ENCODE measurements at places on chromosomes 6 and 20.

- no peak for DNase-seq
These were observed 71.4 kb upstream of the MAFB start for GRCh38 chr20:40760399-40760798.

DNA sequence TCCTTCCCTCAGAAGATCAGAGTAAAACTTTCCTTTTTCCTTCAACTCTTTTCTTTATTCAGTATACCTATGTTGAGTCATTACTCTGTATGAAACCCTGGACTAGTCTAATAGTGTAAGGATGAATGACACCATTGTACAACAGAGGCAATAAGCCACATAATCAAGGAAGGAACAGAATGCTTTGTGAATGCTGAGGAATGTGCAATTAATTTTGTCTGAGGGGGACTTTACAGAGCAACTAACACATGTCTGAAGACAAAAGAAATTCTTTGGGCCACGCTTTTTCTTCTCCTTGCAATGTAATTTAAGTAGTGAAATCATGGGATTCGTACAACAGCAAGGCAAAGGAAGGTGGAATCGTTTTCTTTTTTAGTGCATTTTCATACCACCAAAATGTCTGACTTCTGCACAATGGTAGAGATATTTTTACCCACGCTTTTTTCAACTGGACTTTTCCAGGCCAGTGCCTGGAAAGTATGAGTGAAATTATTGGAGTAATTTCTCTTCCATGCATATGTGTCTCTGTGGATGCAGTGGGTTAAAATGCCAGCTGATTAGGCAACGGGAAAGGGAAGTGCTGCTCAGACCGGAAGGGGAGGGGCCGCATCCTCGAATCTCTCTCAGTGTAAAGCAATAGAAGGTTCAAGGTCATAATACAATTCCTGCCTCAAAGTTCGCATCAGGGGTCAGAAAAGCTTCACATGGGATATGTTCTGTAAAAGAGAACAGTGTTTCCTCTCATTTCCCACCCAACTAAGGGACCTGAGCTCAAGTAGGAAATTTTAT, 89.9 kb upstream of the MTHFD1L start:
- DNase-seq, result no peak

- no peak for DNase-seq
These were observed 55.1 kb downstream of the JAG1 start for GRCh38 chr20:10618611-10619245.

GRCh38 chr6:28750926-28751458, 172.8 kb downstream of the TRIM27 start:
- DNase-seq, result no peak

- DNase-seq, result no peak
These were observed at the start of gene RAB44 for GRCh38 chr6:36697481-36697903. Gene RAB44 (plus strand): TSS chr6:36697826. CDS start chr6:36704236, 6,410 bp downstream.

DNA sequence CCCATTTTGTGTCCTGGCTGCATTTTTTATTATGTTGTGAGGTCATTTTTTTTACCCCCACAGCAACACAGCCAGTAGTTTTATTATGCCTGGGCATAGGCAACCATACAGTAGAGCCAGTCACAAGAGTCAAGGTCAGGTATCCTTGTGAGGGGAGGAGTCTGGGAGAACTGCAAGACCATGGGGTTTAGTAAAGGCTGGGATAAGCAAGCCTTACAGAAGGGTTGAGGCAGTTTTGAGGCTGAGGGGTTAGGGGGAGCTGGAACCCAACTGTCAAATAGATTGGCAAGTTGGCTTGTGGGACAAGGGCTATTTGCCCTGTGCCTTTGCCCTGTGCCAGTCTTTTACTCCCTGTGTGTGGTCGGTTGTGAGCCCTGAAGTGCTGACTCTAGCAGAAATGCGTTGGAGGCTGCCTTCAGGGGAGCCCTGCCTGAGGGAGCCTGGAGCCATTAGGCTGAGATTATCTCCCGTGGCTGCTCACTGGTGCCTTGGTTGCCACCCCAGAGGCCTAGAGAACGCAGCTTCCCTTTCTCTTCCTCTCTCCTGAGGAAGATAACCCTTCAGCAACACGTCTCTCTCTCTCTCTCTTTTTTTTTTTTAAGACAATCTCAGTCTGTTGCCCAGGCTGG, 31.1 kb downstream of the RALY start:
- DNase-seq, result no peak

- DNase-seq, result no peak
These were observed 251.8 kb downstream of the BTBD9 start for GRCh38 chr6:38387971-38388370.

DNA sequence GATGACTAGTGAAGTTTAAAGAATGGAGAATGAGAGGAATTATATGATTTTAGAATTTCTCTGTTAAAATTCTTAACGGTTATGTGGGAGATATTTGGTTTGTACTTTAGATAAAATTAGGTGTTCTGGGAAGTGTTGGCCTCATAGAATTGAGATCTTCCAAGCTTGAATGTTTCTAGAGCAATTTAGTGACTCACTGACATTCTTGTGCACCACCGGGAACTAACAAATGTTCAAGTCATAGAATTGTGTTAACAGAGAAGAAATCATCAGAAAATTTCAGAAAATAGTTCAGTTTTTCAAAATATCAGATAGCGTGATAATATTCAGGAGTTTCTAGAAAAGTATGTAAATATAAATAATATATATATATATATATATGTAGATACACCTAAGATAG, 67.9 kb upstream of the BMP5 start:
- no peak for DNase-seq

GRCh38 chr6:30591008-30591407, 19.8 kb downstream of the ABCF1 start:
- no peak for DNase-seq

DNA sequence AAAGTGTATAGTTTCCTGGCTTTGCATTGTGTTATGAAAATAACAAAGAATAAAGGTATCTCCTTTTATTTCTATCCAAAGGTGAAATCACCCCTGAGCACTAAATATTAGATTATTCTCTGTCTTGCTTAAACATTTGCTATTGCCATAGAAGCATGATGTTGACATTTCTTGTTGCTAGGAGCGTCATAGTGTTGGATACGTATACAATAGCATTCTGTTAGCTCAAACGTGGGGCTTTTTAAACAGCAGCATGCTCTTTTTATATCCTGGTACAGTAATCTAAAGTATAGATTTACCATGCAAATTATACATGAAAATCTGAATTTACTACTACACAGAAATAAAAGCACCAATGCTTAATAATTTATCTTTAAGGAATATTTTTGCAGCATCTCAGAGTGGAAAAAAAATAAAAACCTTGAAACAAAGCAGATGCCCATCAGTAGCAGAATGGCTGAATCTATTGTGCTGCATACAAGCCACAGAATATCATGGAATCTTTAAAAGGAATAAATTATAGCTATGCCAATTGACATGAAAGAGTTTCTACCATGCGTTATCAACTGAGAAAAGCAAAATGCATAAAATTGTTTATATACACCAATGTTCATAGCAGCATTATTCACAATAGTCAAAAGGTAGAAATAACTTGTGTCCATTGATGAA, 9.6 kb upstream of the HSF2 start:
- DNase-seq, result no peak
